Stimulated activated CD4-positive, alpha-beta T cell treated with anti-CD3 and anti-CD28 coated beads, TNF-alpha, amount 100 ng/mL, for 24 hours (primary cell): ENCODE measurements at places on chromosomes 11 and 22.

GRCh38 chr11:12171921-12172320 is 61.5 kb downstream of the MICAL2 start:
- DNase-seq: no peak

- no peak for DNase-seq
Observed at GRCh38 chr11:84543367-84544159, 1083.6 kb downstream of the DLG2 start.

DNA sequence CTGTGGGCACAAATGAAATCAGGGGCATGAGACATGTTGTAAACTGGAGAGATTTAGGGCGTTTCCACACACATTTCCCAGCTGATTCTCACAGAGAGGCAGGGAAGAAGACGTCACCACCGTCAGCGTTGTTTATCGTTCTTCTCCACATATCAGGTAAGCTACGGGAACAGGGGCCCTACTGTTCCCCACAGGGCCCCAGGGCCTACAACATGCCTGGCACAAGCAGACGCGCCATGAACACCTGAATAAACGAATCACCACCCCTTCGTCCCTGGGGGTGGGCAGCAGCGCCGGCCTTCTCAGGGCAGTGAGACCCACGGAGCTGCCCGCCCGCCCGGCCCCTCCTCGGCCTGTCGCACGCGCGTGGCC is 342 bp downstream of the EFCAB6 start:
- DNase-seq: no peak

- DNase-seq: no peak
Observed at GRCh38 chr11:121478895-121479697, 26.3 kb upstream of the SORL1-AS1 start.

DNA sequence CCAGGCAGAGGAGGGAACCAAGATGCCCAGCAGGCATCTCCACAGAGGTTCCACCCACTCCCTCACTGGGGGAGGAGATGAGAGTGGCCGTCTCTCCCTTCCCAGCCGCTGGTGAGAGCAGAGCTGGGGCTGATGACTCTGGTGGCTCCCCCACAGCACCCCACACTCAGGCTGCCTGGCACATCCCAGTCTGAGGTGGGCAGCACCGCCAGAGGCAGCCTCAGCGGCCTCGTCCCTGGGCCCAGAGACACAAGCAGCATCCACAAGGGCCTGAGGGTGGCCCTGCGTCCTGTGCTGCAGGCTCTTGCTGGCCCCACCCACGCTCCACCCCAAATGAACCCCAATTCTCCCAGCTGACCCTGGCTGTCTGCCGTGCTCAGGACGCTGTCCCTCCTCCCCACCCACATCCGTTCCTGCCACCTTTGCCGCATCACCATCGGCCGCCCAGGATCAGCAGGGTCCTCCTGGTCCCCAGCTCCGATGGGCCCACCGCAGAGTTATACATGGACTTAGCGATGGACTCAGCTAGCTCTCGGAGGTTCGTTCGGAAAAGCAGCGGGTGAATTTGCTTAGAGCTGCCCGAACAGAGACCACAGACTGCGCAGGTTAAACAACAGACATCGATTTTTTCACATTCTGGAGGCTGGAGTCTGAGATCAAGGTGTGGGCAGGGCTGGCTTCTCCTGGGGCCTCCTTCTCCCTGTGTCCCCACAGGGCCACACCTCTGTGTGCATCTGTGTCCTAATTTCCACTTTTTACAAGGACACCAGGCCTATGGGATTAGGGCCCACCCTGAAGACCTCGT is 20.2 kb upstream of the CTSD start:
- no peak for DNase-seq
